ENCODE measurements at places on chromosomes 5 and 9. TPM values are rescaled to one million over a fixed set of nuclear protein-coding genes. Genes with fewer than 3 reads are reported as not detected.

The SHISAL2B gene
- total RNA-seq: 10.4 TPM

The EIF4E1B gene
- 0.68 TPM for total RNA-seq

The GPR21 gene
- 0.59 TPM for total RNA-seq

The CXCL14 gene
- total RNA-seq: not detected

The KCNN2 gene
- 5.2 TPM for total RNA-seq

The RNF208 gene
- 0.77 TPM for total RNA-seq

The FBLL1 gene
- 0.34 TPM for total RNA-seq

The IFNA13 gene
- not detected for total RNA-seq

The PCDHB10 gene
- 9.3 TPM for total RNA-seq

The EIF4EBP3 gene
- 0.53 TPM for total RNA-seq

The CORO2A gene
- total RNA-seq: 2.4 TPM

The XRCC4 gene
- 25.3 TPM for total RNA-seq

The HAVCR2 gene
- total RNA-seq: 0.19 TPM

The C1QTNF3 gene
- 6.4 TPM for total RNA-seq
